CD4-positive, alpha-beta memory T cell (primary cell): ENCODE measurements at places on chromosomes 11 and 22.

GRCh38 chr22:27150544-27150941 is 493.2 kb downstream of the MIAT start:
- H3K4me3 ChIP-seq, result no peak overlapping the region
- H3K27me3 ChIP-seq, result no peaks in the 10 kb centered on the region
- H3K4me1 ChIP-seq, result no peaks in the 10 kb centered on the region
- H3K36me3 ChIP-seq, result no peaks in the 10 kb centered on the region

DNA sequence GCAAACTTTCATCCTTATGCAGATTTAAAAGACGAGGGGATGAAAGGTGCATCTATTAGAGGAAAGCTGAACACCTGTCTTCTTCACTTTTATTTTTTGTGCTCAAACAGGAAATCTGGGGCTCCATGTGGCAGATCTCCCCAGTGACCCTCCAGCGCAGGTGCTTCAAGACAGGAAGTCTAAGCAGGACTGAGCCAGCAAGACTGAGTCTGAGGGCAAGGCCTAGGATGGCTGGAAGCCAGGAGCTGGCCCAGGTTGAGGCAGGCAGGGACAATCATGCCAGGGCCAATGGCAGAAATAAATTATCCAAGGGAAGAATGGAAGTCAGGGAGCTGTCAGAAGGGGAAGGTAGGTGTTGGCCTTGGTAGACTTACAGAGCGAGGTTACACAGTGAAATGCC is 101.1 kb upstream of the SPON1 start:
- H3K36me3 ChIP-seq, result no peaks in the 10 kb centered on the region
- H3K4me1 ChIP-seq, result peaks cover 23% of the 10 kb centered on the region
- no peak for DNase-seq
- H3K27ac ChIP-seq, result no peak overlapping the region
- H3K27me3 ChIP-seq, result no peaks in the 10 kb centered on the region
- H3K4me3 ChIP-seq, result no peak overlapping the region

GRCh38 chr22:31083377-31083768 is 2.3 kb downstream of the SMTN start:
- no peaks in the 10 kb centered on the region for H3K27me3 ChIP-seq
- no peak overlapping the region for H3K4me3 ChIP-seq
- no peak for DNase-seq
- H3K36me3 ChIP-seq, result no peaks in the 10 kb centered on the region

DNA sequence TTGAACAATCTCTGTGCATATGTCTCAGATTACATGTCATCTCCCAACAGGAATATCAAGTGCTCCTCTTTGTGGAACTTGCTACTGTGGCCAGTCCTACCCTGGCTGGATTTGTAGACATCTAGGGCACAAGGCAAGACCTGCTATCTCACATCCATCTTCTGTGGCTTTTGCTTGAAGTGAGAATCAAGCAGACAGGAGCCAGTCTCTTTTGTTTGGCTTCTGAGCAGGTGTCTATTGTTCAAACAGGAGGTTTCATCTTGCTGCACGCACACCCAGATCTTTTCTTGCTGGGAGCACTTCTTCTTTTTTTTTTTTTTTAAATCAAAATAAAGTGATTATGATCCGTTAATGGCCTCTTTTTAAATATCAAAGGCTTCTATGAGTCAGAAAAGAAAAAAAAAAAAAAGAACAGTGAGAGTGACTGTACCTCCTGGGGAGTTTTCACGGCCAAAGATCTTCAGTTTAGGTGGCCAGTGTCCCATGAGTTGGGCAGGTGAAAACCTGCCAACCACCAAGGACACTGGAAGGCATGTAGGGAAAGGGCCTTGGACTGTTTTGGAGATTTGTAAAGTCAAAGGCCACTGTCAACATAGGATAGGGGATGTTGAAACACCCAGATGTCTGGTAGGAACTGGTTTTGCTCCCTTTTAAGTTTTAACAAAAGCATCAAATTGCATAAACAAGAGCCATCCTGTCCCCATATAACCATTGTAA is 78.1 kb downstream of the CD44 start:
- H3K27me3 ChIP-seq, result no peaks in the 10 kb centered on the region
- H3K36me3 ChIP-seq, result peaks cover 57% of the 10 kb centered on the region
- peaks cover 59% of the 10 kb centered on the region for H3K4me1 ChIP-seq
- no peak overlapping the region for H3K4me3 ChIP-seq
- H3K27ac ChIP-seq, result peak overlapping the region; percentile 44

DNA sequence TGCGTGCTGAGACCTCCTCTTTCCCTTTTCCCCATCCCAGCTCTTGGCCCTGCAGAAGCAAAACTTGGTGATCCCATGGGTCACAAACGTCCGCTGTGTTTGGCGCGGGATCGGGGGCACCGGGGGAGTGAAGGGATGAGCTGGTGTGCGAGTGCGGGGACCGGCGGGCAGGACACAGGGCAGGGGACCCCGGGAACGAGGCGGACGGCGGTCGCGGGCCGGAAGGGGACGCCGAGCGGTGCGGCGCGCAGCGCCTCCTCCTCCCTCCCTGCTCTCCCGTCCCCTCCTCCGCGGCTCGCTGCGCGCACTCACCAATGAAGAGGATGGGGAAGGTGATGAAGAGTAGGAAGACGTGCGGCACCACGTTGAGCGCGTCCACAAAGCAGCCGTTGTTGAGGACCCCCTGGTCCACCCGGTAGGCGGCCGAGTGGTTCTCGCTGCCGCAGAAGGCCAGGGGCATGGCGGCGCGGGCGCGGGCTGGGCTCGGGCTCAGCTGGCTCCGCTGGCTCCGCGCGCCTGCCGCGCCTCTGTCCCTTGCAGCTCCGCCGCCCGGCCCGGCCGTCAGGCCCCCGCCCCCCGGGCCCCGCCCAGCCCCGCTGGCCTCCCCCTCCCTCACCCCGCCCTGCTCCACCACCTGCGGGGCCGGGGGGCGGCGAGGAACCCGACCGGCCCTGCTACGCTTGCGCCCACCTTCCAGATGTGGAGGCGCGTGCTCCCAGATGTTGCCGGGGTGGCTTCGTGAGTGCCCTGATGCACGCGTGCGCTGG is at the start of gene ABCC8:
Gene ABCC8, minus strand, starts transcription at position 529 of the 767 bp plus-strand sequence. Its CDS starts 69 bp downstream, at position 460.
- H3K36me3 ChIP-seq, result no peaks in the 10 kb centered on the region
- H3K4me1 ChIP-seq, result no peaks in the 10 kb centered on the region
- no peak for DNase-seq
- no peak within 1 kb of the TSS for H3K27ac ChIP-seq
- no peak within 1 kb of the TSS for H3K4me3 ChIP-seq
- no peaks in the 10 kb centered on the region for H3K27me3 ChIP-seq

- no peaks in the 10 kb centered on the region for H3K4me1 ChIP-seq
- no peaks in the 10 kb centered on the region for H3K36me3 ChIP-seq
- no peaks in the 10 kb centered on the region for H3K27me3 ChIP-seq
- no peak overlapping the region for H3K27ac ChIP-seq
Observed at GRCh38 chr11:56271092-56271491, 2.9 kb upstream of the OR5T1 start.

- H3K4me1 ChIP-seq, result peaks cover 27% of the 10 kb centered on the region
- no peak overlapping the region for H3K27ac ChIP-seq
- no peak for DNase-seq
- no peaks in the 10 kb centered on the region for H3K36me3 ChIP-seq
- no peak overlapping the region for H3K4me3 ChIP-seq
Observed at GRCh38 chr11:86241956-86242535, 2.5 kb upstream of the EED start.

- H3K27me3 ChIP-seq, result no peaks in the 10 kb centered on the region
- H3K4me3 ChIP-seq, result no peak overlapping the region
- no peaks in the 10 kb centered on the region for H3K36me3 ChIP-seq
- DNase-seq, result no peak
- H3K27ac ChIP-seq, result no peak overlapping the region
Observed at GRCh38 chr22:25656724-25657123, 85.3 kb upstream of the MYO18B start.

DNA sequence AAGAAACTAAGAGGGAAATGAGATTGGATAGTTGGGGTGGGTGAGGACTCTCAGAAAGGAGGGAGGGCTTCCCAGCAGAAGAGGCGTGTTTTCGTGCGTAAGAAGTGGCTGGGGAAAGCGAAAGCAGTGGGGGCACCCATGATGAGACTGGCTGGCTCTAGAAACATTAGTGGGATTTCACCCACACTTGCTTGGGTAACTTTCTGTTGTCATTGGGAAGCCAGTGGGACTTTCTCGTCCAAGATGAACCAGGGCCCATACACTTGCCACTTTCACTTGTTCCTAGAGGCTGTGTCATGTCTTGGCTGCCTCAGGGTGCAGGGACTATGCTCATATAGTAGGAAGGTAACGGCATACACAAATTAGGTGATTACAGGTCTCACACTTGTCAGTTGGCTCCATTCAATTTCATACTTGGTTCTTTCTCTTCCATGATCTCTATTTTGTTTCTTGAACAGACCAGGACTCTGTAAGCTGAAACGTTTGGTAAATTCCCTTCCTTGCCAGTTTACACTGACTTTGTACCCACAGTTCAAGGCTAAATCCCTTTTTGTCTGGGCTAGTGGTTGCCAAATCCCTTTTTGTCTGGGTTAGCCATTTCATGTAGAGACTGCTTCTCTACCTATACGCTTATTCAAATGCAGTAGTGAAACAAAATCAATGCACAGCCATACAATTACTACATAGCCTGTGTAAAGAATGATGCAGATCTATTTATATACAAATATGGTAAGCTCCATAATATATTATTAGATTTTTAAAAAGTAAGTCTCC is 42.0 kb upstream of the CXCR5 start:
- peak; percentile 56 for DNase-seq
- H3K27me3 ChIP-seq, result no peaks in the 10 kb centered on the region
- peaks cover 7% of the 10 kb centered on the region for H3K4me1 ChIP-seq
- peak overlapping the region; percentile 57 for H3K27ac ChIP-seq
- peak overlapping the region; percentile 30 for H3K4me3 ChIP-seq
- no peaks in the 10 kb centered on the region for H3K36me3 ChIP-seq

- H3K4me3 ChIP-seq, result no peak overlapping the region
- H3K4me1 ChIP-seq, result peaks cover 3% of the 10 kb centered on the region
- H3K36me3 ChIP-seq, result no peaks in the 10 kb centered on the region
- DNase-seq, result no peak
- H3K27ac ChIP-seq, result no peak overlapping the region
Observed at GRCh38 chr11:126485021-126485792, 129.7 kb downstream of the ST3GAL4 start.

- no peaks in the 10 kb centered on the region for H3K4me1 ChIP-seq
- no peaks in the 10 kb centered on the region for H3K36me3 ChIP-seq
Observed at GRCh38 chr22:38033522-38034277, 23.5 kb upstream of the PICK1 start.

- no peaks in the 10 kb centered on the region for H3K4me1 ChIP-seq
- H3K27me3 ChIP-seq, result no peaks in the 10 kb centered on the region
- H3K4me3 ChIP-seq, result no peak overlapping the region
- H3K27ac ChIP-seq, result no peak overlapping the region
- no peaks in the 10 kb centered on the region for H3K36me3 ChIP-seq
- no peak for DNase-seq
Observed at GRCh38 chr11:70788248-70789022, 390.1 kb downstream of the CTTN start.

GRCh38 chr11:894575-895201 is 15.9 kb downstream of the CHID1 start:
- H3K27ac ChIP-seq, result no peak overlapping the region
- DNase-seq, result no peak

DNA sequence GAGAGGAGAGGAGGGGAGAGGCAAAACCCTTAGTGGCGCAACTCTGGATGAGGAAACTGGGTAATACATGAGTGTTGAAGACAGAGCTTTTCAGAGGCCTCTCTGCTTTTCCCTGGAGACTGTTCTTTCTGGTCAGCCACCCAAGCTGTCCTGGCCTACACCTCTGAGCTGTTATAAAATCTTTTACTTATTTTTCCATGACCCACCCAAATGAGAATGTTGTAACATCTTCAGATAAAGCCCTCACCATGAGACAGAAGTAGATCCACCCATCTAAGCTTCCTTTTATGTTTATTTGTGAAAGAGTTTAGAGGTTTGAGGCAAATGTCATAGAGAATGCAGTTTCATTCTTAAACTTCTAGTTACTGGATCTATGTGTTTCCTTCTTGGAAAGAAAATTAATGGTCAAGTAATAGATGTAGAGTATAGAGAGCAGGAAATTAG is 20.3 kb upstream of the APLP2 start:
- DNase-seq, result no peak
- no peak overlapping the region for H3K4me3 ChIP-seq
- H3K4me1 ChIP-seq, result no peaks in the 10 kb centered on the region

GRCh38 chr22:44667276-44667675 is 34.7 kb upstream of the PRR5 start:
- no peaks in the 10 kb centered on the region for H3K27me3 ChIP-seq
- peak overlapping the region; percentile 55 for H3K4me3 ChIP-seq
- H3K36me3 ChIP-seq, result no peaks in the 10 kb centered on the region
- DNase-seq, result no peak
- H3K4me1 ChIP-seq, result peaks cover 73% of the 10 kb centered on the region

GRCh38 chr11:32849761-32850160 is 20.0 kb downstream of the PRRG4 start:
- DNase-seq, result no peak
- no peaks in the 10 kb centered on the region for H3K27me3 ChIP-seq
- no peaks in the 10 kb centered on the region for H3K4me1 ChIP-seq
- H3K27ac ChIP-seq, result no peak overlapping the region

GRCh38 chr22:39446239-39446721 is 10.5 kb upstream of the MGAT3 start:
- H3K27ac ChIP-seq, result no peak overlapping the region
- H3K4me1 ChIP-seq, result peaks cover 7% of the 10 kb centered on the region
- DNase-seq, result no peak
- no peaks in the 10 kb centered on the region for H3K27me3 ChIP-seq

DNA sequence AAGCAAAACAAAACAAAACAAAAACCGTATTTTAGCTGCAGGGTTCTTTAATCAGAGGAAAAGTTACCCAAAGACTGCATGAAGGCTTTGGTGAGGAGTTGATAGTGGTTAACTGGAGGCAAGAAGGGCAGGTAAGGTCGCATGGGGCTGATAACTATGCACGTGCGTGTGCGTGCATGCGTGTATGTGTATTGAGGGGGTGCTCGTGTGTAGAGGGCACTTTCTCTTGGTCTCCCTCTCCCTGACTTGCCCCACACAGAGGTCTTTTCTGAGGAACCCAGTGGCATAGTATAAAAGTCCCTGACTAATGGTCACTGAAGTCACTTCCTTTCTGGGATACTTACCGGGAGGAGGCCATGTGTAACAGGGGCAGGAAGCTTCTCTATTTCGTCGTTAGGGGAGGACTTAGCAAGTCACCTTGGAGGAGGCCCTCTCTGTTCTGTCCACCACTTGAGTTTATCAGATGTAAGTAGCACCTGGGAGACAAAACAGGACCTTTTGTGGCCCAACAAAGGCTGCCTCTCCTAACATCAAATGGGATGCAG is 20.1 kb upstream of the FCHSD2 start:
- no peaks in the 10 kb centered on the region for H3K36me3 ChIP-seq
- no peak overlapping the region for H3K4me3 ChIP-seq
- no peaks in the 10 kb centered on the region for H3K27me3 ChIP-seq
- peaks cover 3% of the 10 kb centered on the region for H3K4me1 ChIP-seq

DNA sequence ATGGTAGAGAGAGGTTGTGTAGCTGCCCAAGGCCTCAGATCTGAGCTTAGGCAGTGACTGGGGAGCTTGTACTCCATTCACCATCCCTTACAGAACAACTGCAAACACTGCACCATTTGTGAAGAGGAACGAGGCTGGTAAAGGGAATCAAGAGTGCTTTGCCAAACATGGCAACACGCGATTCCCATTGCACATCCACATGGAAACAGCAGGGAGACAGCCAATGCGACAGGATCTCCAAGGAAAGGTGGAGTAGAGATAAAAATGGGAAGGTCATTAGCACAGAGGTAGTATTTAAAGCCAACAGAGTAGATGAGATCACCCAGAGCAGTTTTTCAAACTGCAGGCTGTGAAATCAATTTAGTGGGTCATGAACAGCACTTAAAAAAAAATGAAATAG is 42.0 kb downstream of the TCF20 start:
- peaks cover 60% of the 10 kb centered on the region for H3K4me1 ChIP-seq
- no peak overlapping the region for H3K27ac ChIP-seq
- no peak overlapping the region for H3K4me3 ChIP-seq
- H3K27me3 ChIP-seq, result no peaks in the 10 kb centered on the region
- H3K36me3 ChIP-seq, result no peaks in the 10 kb centered on the region

- no peak for DNase-seq
- no peaks in the 10 kb centered on the region for H3K36me3 ChIP-seq
- no peaks in the 10 kb centered on the region for H3K27me3 ChIP-seq
- H3K27ac ChIP-seq, result no peak overlapping the region
Observed at GRCh38 chr11:73157101-73158010, 15.2 kb upstream of the FCHSD2 start.
